ENCODE measurements at places on chromosomes 1 and 21. TPM values are rescaled to one million over a fixed set of nuclear protein-coding genes. Genes with fewer than 3 reads are reported as not detected.

Gene CCDC27
- not detected for total RNA-seq

Gene PTPRC
- total RNA-seq, result not detected

Gene AGT
- total RNA-seq, result 12.5 TPM

Gene PYHIN1
- not detected for total RNA-seq

Gene RNU1-2
- total RNA-seq, result 3,957 TPM

Gene OLFML3
- 12.9 TPM for total RNA-seq

Gene DMAP1
- total RNA-seq, result 82.0 TPM

Gene CLDN19
- 8.2 TPM for total RNA-seq

Gene KCNAB2
- 5.8 TPM for total RNA-seq

Gene CYP4X1
- 0.24 TPM for total RNA-seq

Gene HORMAD1
- total RNA-seq, result not detected

Gene RAVER2
- 33.8 TPM for total RNA-seq

Gene TMEM61
- 1.3 TPM for total RNA-seq

Gene SH2D1B
- not detected for total RNA-seq
